ENCODE measurements at places on chromosomes 13 and 19. TPM values are rescaled to one million over a fixed set of nuclear protein-coding genes. Genes with fewer than 3 reads are reported as not detected.

ZNF565 gene
- 3.0 TPM for total RNA-seq

ZNF723 gene
- total RNA-seq = not detected

IL12RB1 gene
- 0.26 TPM for total RNA-seq

MUC16 gene
- total RNA-seq = not detected

SLC25A23 gene
- total RNA-seq = 14.0 TPM

TSHZ3 gene
- total RNA-seq = 0.43 TPM

ANKRD24 gene
- 0.17 TPM for total RNA-seq

CA11 gene
- 9.8 TPM for total RNA-seq

SKA3 gene
- total RNA-seq = 4.2 TPM

CGB1 gene
- total RNA-seq = not detected

ZNF726 gene
- total RNA-seq = 2.0 TPM

FGF14 gene
- total RNA-seq = 0.34 TPM

PGLYRP1 gene
- not detected for total RNA-seq

LRG1 gene
- 2.4 TPM for total RNA-seq

CLEC17A gene
- total RNA-seq = not detected

All from dermis lymphatic vessel endothelial cell (primary cell).